A549 treated with Mapracorat at 1 μM for 4 hours (cell line): ENCODE measurements at places on chromosomes 3 and 15. TPM values are rescaled to one million over a fixed set of nuclear protein-coding genes. Genes with fewer than 3 reads are reported as not detected.

SLC2A2 gene
- total RNA-seq = not detected in 5 replicates

TMIE gene
- 0.10 to 0.23 TPM (median 0.13 TPM) in 3 of 5 replicates, not detected in the others for total RNA-seq

TTC23 gene
- 8.7 to 11.6 TPM (median 9.9 TPM) in 5 replicates for total RNA-seq

LRRIQ4 gene
- total RNA-seq = not detected in 5 replicates

HGD gene
- total RNA-seq = 15.0 to 22.1 TPM (median 16.0 TPM) in 5 replicates

UROC1 gene
- total RNA-seq = not detected in 5 replicates

DPPA2 gene
- total RNA-seq = not detected in 5 replicates

AGTR1 gene
- 0.32 to 0.72 TPM (median 0.51 TPM) in 5 replicates for total RNA-seq

GOLGA8R gene
- 0.17 to 0.26 TPM (median 0.22 TPM) in 4 of 5 replicates, not detected in the other for total RNA-seq

KBTBD8 gene
- 0.31 to 1.6 TPM (median 0.46 TPM) in 5 replicates for total RNA-seq

LTK gene
- 0.06 to 0.07 TPM (median 0.06 TPM) in 3 of 5 replicates, not detected in the others for total RNA-seq

LAMB2 gene
- total RNA-seq = 82.0 to 115 TPM (median 113 TPM) in 5 replicates

PLSCR1 gene
- total RNA-seq = 41.9 to 48.3 TPM (median 46.4 TPM) in 5 replicates
